ENCODE measurements at places on chromosomes 2 and 18. TPM values are rescaled to one million over a fixed set of nuclear protein-coding genes. Genes with fewer than 3 reads are reported as not detected.

DNA sequence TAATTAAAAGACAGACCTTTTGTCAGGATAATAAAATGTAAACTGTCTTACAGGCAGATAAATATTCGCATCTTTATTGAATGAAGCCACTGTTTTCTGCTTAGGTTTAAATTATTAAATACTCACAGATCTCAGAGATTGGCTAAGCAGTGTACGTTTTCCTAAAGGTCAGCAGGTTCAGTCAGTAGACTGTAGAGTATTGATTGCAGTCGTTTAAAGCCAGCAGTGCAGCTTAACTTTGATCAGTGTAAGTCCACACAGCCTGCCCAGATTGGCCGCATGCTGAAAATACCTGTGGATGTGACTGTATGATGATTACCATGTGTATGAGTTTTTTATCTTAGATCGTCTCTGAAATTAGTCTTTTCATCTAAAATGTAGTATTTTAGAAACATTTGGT, 42.3 kb downstream of the ATP9B start:
- DNase-seq: no peak
- no peaks in the 10 kb centered on the region for H3K4me1 ChIP-seq

DNA sequence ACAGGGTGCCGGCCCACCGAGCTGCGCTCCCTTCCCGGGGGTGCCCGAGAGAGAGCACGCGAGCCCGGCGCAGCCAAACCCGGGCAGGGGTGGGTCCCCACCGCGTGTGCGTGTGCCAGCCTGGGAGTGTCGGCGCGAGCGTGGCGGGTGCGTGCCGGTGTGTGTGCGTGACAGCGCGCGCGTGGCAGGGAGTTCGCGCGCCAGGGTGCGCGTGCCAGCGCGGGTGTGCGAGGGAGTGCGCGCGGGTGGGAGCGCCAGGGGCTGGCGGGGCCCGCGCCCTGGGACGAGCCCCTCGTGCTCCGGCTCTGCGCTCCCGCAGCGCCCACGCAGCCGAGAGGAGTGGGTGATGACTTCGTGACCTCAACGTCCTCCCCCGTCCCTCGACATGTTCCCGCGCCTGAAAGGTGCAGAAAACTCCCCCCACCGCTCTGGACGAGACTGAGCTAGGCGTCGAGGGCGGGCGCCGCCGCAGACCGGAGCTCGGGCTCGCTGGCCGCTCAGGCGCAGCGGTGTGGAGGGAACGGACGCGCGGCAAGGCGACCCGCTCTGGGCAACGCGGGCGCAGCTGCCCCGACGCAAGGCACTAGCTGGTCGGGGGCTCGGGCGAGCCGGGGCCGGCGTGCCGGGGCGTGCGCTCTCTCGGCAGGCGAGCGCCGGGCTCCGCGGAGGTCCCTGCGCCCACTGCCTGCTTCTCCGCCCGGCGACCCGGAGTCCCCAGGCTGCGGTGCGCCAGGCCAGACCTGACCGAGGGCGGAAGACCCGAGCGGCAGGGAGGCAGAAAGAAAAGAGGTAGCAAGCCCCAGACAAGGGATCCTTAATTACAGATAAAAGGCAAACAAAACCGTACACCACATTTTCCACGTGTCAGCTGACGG, 582.8 kb downstream of the ZEB2 start:
- peak overlapping the region; percentile 50 for H3K4me3 ChIP-seq
- no peak for DNase-seq
- no peaks in the 10 kb centered on the region for H3K4me1 ChIP-seq

GRCh38 chr2:235570966-235571692, 77.3 kb downstream of the AGAP1 start:
- H3K27me3 ChIP-seq: no peaks in the 10 kb centered on the region
- H3K36me3 ChIP-seq: no peaks in the 10 kb centered on the region
- no peak for DNase-seq
- no peaks in the 10 kb centered on the region for H3K4me1 ChIP-seq

GRCh38 chr2:46117379-46117778, 179.8 kb upstream of the EPAS1 start:
- H3K27me3 ChIP-seq: no peaks in the 10 kb centered on the region
- H3K27ac ChIP-seq: no peak overlapping the region
- DNase-seq: no peak

DNA sequence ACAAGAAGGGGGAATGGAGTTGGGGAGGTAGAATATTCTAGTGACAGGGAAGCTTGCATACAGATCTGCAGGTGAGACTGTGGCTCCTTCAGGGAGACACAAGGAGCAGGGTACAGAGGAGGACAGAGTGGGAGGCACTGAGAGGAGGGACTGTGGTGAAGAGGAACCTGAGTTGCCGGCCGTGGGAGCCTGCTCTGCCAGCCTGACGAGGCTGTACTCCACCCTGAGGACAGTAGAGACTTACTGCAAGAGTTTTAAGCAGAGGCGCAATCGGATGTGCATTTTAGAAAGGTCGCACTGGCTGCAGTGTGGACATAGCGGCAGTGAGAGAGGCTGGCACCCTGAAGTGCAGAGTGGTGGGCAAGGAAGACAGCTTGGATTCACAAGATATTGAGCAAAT, 185.8 kb downstream of the GFPT1 start:
- H3K4me3 ChIP-seq: no peak overlapping the region
- no peak for DNase-seq
- H3K4me1 ChIP-seq: peaks cover 10% of the 10 kb centered on the region
- H3K27ac ChIP-seq: peak overlapping the region; percentile 86

GRCh38 chr2:154392256-154392655, 306.2 kb upstream of the KCNJ3 start:
- H3K4me1 ChIP-seq: no peaks in the 10 kb centered on the region
- H3K27me3 ChIP-seq: no peaks in the 10 kb centered on the region
- no peak for DNase-seq
- no peaks in the 10 kb centered on the region for H3K36me3 ChIP-seq
- H3K4me3 ChIP-seq: no peak overlapping the region
- H3K27ac ChIP-seq: no peak overlapping the region

- no peak for DNase-seq
- H3K4me3 ChIP-seq: no peak overlapping the region
- no peaks in the 10 kb centered on the region for H3K27me3 ChIP-seq
- no peaks in the 10 kb centered on the region for H3K4me1 ChIP-seq
- no peaks in the 10 kb centered on the region for H3K36me3 ChIP-seq
Measured at GRCh38 chr18:50142441-50143120, 52.4 kb downstream of the MYO5B start.

- no peak for DNase-seq
- no peak overlapping the region for H3K4me3 ChIP-seq
- no peaks in the 10 kb centered on the region for H3K36me3 ChIP-seq
- no peaks in the 10 kb centered on the region for H3K27me3 ChIP-seq
Measured at GRCh38 chr2:43045866-43046265, 180.5 kb downstream of the ZFP36L2 start.

GRCh38 chr2:232522623-232523401, 2.6 kb downstream of the PRSS56 start:
- H3K27ac ChIP-seq: no peak overlapping the region
- peaks cover 12% of the 10 kb centered on the region for H3K4me1 ChIP-seq

DNA sequence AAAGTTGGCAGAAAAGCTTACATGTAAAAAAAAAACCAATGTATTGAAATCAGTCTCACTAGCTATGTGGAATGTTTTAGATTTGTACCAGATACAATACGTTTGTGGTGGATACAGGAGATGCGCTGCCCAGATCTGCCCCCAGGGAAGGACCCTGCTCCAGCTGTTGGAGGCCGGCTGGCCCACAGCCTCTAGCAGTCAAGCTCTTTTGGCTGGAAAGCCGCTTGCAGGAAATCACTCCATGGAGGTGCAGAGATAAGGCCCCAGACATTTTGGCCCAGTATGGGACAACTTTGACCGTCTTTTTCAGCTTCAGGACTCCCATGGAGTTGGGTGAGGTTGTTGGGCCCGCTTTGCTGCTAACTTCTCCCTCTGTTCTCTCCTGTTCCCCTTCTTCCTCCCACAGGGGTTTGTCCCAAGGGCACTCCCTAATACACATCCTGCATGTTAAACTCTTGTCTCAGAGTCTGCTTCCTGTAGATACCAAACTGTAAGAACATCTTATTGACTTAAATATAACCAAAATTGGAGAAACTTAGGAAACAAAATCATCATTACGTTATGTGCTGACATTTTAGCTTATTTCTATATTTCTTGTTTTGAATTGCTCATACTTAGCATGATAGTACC, 1.7 kb upstream of the QPCT start:
- no peak for DNase-seq
- H3K27me3 ChIP-seq: no peaks in the 10 kb centered on the region
- no peaks in the 10 kb centered on the region for H3K36me3 ChIP-seq
- H3K27ac ChIP-seq: no peak overlapping the region

DNA sequence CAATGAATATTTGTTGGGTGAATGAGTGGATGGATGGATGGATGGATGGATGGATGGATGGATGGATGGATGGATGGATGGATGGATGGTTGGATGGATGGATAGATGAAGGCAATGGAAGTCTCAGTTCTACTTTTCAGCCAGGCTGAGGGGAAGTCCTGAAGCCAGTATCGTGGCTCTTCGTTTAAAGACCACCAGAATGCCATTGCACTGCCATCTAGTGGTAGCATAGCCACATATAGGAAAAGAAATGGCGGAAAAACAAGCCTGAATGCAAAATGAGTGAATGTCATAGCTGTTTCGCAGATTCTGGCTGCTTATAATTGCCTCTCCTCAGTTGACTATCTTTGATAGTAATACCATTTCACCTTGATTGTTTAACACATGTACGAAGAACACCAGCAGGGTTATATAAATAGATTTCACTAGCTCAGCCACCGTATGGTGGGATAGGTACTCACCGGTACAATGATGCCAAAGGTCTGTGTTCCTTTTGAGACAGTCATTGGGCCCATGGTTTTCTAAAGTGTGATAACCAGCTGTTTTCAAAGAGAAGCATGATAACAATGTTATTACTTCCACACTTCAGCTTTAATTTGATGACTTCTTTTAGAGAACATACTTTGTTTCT, 62.3 kb upstream of the GREB1L start:
- H3K4me3 ChIP-seq: no peak overlapping the region
- H3K4me1 ChIP-seq: no peaks in the 10 kb centered on the region
- no peak overlapping the region for H3K27ac ChIP-seq
- DNase-seq: peak; percentile 57
- no peaks in the 10 kb centered on the region for H3K27me3 ChIP-seq

GRCh38 chr2:31239593-31240177, 5.7 kb downstream of the EHD3 start:
- peak overlapping the region; percentile 29 for H3K27ac ChIP-seq
- no peaks in the 10 kb centered on the region for H3K4me1 ChIP-seq
- no peaks in the 10 kb centered on the region for H3K36me3 ChIP-seq
- no peaks in the 10 kb centered on the region for H3K27me3 ChIP-seq
- no peak overlapping the region for H3K4me3 ChIP-seq

- DNase-seq: no peak
- H3K4me1 ChIP-seq: no peaks in the 10 kb centered on the region
- no peaks in the 10 kb centered on the region for H3K36me3 ChIP-seq
- no peaks in the 10 kb centered on the region for H3K27me3 ChIP-seq
- no peak overlapping the region for H3K4me3 ChIP-seq
- H3K27ac ChIP-seq: no peak overlapping the region
Measured at GRCh38 chr18:13262839-13263691, 44.5 kb downstream of the LDLRAD4 start.

- H3K4me1 ChIP-seq: peaks cover 14% of the 10 kb centered on the region
- no peaks in the 10 kb centered on the region for H3K27me3 ChIP-seq
- H3K36me3 ChIP-seq: no peaks in the 10 kb centered on the region
Measured at GRCh38 chr2:239756031-239756789, 268.9 kb downstream of the NDUFA10 start.

GRCh38 chr2:133293544-133294353, 274.5 kb downstream of the NCKAP5 start:
- H3K27me3 ChIP-seq: no peaks in the 10 kb centered on the region
- no peak for DNase-seq
- no peaks in the 10 kb centered on the region for H3K36me3 ChIP-seq
- H3K4me3 ChIP-seq: no peak overlapping the region

GRCh38 chr2:103002954-103003353, 241.1 kb downstream of the TMEM182 start:
- DNase-seq: no peak
- H3K27ac ChIP-seq: no peak overlapping the region
- H3K36me3 ChIP-seq: no peaks in the 10 kb centered on the region
- no peaks in the 10 kb centered on the region for H3K4me1 ChIP-seq
- H3K4me3 ChIP-seq: no peak overlapping the region

DNA sequence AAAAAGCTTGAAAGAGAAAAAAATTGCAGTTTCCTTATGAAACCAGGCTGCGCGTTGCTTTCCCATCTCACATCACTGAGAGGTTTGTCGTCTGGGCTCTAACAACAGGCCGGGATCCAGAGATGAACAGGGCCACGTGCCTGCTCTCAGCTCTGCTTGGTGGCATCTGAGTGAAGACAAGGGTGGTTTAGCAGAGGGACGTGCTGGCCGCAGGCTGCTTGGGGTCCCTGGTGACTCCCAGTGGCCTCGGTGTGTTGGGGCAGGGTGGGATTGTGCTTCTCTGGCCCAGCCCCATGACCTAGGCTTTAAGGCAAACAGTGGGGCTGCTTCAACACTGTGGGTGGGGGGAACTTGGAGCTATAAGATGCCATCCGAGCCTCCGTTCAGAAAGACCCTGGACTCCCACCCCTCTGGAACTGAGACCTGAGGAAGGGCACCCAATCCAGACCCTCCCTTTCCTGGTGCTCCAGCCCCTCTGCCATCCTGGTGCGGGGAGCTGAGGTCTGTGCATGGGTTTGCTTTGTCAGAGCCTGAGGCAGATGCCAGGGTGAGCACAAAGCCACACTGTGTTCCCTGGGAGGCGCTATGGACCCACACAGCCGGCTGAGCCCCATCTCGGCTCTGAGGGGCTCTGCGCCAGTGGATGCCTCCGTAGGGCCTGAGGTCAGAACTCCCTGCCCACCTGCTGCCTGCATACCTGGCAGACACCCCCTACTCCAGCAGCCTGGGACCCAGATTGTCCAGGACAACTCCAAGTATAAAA, 18.4 kb upstream of the HPCAL1 start:
- no peak for DNase-seq
- no peaks in the 10 kb centered on the region for H3K4me1 ChIP-seq
- no peak overlapping the region for H3K4me3 ChIP-seq
- H3K27me3 ChIP-seq: no peaks in the 10 kb centered on the region

ADI1 gene
- total RNA-seq: 31.5 TPM

RBFA gene
- total RNA-seq: 20.9 TPM

REG3A gene
- not detected for total RNA-seq

AMMECR1L gene
- 20.4 TPM for total RNA-seq

EPAS1 gene
- 465 TPM for total RNA-seq

CNTNAP5 gene
- total RNA-seq: 1.4 TPM

LCLAT1 gene
- total RNA-seq: 0.88 TPM

MROH2A gene
- total RNA-seq: not detected

SCYGR6 gene
- not detected for total RNA-seq

NEB gene
- 2.2 TPM for total RNA-seq

GPR45 gene
- total RNA-seq: not detected

MOGAT1 gene
- total RNA-seq: not detected

POU3F3 gene
- not detected for total RNA-seq

CNNM4 gene
- total RNA-seq: 8.2 TPM
